ENCODE measurements at places on chromosomes 2 and 18. TPM values are rescaled to one million over a fixed set of nuclear protein-coding genes. Genes with fewer than 3 reads are reported as not detected.

KCNJ13 gene
- not detected for total RNA-seq

SULT1C4 gene
- 114 TPM for total RNA-seq

ICOS gene
- under 0.01 TPM for total RNA-seq

DSEL gene
- 8.5 TPM for total RNA-seq

OR6B2 gene
- not detected for total RNA-seq

SERPINB12 gene
- total RNA-seq: not detected

ARHGAP28 gene
- total RNA-seq: 2.3 TPM

ZNF804A gene
- total RNA-seq: not detected

ITSN2 gene
- total RNA-seq: 42.5 TPM

ABCB11 gene
- not detected for total RNA-seq

APCDD1 gene
- not detected for total RNA-seq

RTP5 gene
- not detected for total RNA-seq

CNGA3 gene
- not detected for total RNA-seq

TNFAIP6 gene
- total RNA-seq: not detected

MPP4 gene
- total RNA-seq: 1.5 TPM

GAL3ST2 gene
- total RNA-seq: not detected

IL18R1 gene
- total RNA-seq: 0.25 TPM

ARID5A gene
- 9.6 TPM for total RNA-seq

UGT1A3 gene
- total RNA-seq: not detected

ESPNL gene
- total RNA-seq: not detected

DYNAP gene
- not detected for total RNA-seq

NEB gene
- total RNA-seq: 0.63 TPM

ADD2 gene
- 23.4 TPM for total RNA-seq

SCN1A gene
- total RNA-seq: under 0.01 TPM

RMND5A gene
- total RNA-seq: 81.0 TPM

DYSF gene
- 47.2 TPM for total RNA-seq

SERPINB13 gene
- not detected for total RNA-seq

SPP2 gene
- total RNA-seq: not detected

RAB6C gene
- not detected for total RNA-seq

GCG gene
- not detected for total RNA-seq

FOSL2 gene
- total RNA-seq: 37.3 TPM

TXNDC2 gene
- not detected for total RNA-seq

TEKT4 gene
- total RNA-seq: not detected

SLC5A7 gene
- not detected for total RNA-seq

HOXD3 gene
- total RNA-seq: 7.2 TPM

MRPL53 gene
- total RNA-seq: 27.3 TPM

CD207 gene
- under 0.01 TPM for total RNA-seq

KCNIP3 gene
- total RNA-seq: 0.13 TPM

SCN2A gene
- total RNA-seq: under 0.01 TPM

TCF23 gene
- total RNA-seq: not detected

ABCG5 gene
- not detected for total RNA-seq

LHCGR gene
- total RNA-seq: not detected

TMEM169 gene
- total RNA-seq: 0.13 TPM

MDH1B gene
- total RNA-seq: 0.13 TPM

KIF1A gene
- under 0.01 TPM for total RNA-seq

ALKAL2 gene
- not detected for total RNA-seq

PASK gene
- 13.0 TPM for total RNA-seq

SKOR2 gene
- total RNA-seq: not detected

RAB11FIP5 gene
- total RNA-seq: 41.6 TPM

ERFE gene
- 0.13 TPM for total RNA-seq

Data from dermis microvascular lymphatic vessel endothelial cell (primary cell).